ENCODE measurements at places on chromosomes 6 and 20.

GRCh38 chr6:83061190-83061589 lies 4.5 kb downstream of the UBE3D start:
- no peak for DNase-seq

GRCh38 chr20:42118409-42119125 lies 500.4 kb upstream of the CHD6 start:
- DNase-seq = no peak

- DNase-seq = no peak
Measured at GRCh38 chr20:57900226-57900905, 190.6 kb upstream of the PMEPA1 start.

- no peak for DNase-seq
Measured at GRCh38 chr6:116513224-116513875, 1.9 kb downstream of the CALHM5 start.

DNA sequence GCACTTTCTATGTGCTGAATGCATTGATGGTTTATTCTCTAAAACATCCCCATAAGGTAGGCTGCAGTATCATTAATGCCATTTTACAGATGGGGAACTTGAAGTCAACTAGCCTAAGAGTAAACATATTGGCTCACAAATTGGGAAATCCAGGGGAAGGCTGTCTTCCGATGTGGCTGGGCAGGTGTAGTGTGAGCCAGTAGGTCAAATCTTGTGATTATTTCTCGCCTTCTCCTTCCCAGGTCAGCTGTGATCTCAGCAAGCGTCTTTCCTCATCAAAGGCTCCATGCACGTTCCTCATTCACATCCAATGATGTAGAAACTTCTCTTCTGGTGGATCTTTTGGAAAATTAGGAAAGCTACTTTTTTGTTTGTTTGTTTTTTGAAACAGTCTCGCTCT lies 94.1 kb upstream of the SHLD1 start:
- DNase-seq = no peak

DNA sequence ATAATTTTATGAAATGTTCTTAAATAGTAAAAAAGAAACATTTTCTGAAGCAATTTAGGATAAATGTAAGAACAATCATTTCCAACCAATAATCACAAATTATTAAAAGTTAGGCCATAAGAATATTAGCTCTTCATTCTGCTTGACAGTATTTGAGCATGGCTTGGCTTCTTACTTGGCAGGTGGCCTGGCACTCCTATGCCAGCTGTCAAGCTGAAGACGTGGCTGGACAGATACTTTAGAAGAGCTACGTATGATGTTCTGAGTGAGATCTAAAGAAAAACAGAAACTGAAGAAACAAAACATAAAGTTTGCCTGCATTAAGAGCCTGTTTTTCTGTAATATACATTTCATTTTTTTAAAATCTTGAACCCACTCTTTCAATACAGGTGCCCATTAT lies 438.9 kb downstream of the GRIK2 start:
- no peak for DNase-seq

DNA sequence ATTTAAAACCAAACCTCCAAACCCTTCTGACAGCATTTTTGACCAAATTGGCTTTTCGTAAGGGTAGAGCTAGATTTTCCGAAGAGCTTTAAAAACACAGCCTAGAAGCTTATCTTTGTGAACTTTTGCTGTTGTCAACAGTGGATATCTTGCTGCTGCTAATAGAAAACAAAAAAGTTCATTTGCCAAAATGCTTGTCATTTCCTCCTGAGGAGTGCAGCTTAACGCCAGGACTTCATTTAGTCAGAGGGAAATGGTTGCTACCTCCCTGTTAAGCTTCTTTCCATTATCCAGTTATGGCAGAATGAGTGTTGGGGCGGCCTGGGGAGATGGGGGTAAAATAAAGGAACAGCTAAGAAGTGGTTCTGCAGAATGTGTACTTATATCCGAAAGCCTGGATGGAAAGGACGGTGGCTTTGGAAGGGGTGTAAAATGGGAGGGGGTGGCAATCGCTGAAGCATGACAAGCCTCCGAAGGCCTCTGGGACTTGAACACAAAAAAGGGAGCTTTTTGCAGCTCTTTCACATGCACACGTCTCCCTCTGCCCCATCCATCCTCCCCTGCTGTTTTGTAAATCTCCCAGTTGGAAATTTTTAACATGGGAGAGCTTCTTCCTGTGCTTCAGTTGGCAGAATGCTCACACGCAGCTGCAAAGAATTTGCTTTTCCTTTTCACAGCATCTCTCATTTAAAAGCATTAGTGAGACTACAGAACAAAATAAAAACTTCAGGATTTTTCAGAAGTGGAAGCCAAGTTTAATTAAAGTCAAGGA lies 22.5 kb downstream of the JARID2 start:
- DNase-seq = no peak

DNA sequence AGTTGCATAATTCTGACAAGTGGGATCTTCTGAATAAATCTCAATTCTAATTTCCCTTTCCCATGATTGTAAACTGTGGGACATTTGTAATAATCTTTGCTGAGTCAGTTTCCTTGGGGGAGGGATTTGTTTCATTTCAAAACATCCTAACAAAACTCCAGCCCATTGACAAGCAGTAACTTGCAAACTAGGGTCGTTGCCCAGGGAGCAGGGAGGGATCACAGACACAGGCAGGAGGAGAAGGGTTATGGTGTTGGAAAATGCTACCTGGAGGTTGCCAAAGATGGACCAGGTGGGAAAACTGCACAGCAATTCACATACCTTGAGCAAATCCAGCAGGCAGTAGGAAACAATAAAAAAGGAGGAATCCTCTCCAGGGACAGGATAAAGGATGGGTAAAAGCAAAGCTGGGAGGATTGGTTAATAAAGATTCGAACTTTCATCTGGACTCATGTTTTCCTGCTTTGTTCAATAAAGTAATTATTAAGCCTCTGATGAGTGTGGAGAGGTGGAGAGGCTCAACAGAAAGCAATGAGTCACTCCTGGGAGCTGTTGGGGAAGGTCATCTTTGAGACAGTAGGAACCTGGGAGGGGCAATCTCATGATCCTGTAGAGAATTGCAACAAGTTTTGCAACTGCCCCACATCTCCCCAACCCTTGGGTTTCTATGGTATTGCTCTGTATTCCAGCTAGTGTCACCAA lies 87.3 kb upstream of the AKIRIN2 start:
- peak; percentile 70 for DNase-seq

GRCh38 chr6:113526553-113526952 lies 330.6 kb upstream of the MARCKS start:
- DNase-seq = no peak

GRCh38 chr20:32110727-32111126 lies 1.2 kb downstream of the TM9SF4 start:
- no peak for DNase-seq

DNA sequence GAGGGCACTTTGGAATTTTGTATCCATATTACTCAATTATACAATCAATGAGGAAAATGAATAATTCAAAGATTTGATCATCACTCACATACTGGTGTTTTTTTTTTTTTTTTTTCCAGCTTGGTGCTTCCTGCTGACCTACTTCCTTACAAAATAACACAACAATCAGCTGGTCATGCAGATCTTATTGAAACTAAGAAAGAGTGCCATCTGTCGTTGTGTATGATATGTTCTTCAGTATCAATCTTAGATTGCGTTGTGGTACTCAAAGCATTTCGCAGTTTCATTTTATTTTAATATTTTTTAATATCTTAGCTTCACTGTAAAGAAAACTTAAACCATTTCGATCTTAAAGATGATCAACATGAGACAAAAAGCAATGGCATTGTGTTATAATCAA lies 155.6 kb downstream of the OGFRL1 start:
- no peak for DNase-seq

GRCh38 chr6:44011350-44011920 lies 115.8 kb downstream of the MRPL14 start:
- DNase-seq = no peak
